ENCODE measurements at places on chromosomes 2 and 18.

- peak; percentile 52 for DNase-seq
These were observed 1060.6 kb upstream of the FANCL start for GRCh38 chr2:59301466-59302402.

DNA sequence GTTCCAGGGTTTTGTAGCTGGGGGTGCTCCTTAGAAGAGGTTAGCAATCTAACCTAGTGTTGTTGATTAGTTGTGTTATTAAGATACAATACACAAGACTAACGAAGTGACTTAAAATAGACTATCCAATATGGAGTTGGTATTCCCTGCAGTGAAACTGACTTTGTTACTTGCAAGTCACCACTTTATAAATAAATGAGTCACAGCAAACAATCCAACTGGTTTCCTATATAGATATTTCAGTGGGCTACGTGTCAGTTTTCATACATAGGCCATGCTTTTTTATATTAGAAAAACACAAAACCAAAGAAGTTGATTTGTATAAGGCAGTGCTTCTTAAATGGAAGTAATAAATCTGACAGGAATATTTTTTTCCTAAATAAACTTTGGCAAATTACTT is 274.0 kb downstream of the CAMKMT start:
- no peak for DNase-seq

GRCh38 chr18:8799001-8799400 is 93.6 kb downstream of the MTCL1 start:
- no peak for DNase-seq

GRCh38 chr2:234496835-234497593 is at the start of gene ARL4C:
ARL4C (minus strand) TSS chr2:234497081; CDS start chr2:234496586, 495 bp downstream.
- peak; percentile 78 for DNase-seq

- no peak for DNase-seq
These were observed 112.7 kb upstream of the NPAS2 start for GRCh38 chr2:100707016-100707947.

DNA sequence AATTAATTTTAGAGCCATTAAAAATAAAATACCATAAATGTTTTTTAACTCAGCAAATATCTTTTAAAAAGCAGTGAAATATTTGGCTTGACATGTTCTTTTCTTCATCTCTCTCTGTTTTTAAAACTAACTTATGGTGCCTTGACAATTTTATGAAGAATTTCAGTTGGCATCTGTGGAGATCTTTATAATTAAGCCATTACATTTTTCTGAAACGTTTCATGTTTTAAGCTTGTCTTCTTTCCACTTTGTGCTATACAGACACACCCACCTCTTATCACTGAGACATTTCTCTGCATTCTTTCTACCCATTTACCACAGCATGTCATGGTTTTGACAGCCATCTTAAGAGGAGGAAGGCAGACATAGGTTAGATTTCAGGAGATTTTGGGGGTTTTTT is 915.1 kb upstream of the FSHR start:
- no peak for DNase-seq

DNA sequence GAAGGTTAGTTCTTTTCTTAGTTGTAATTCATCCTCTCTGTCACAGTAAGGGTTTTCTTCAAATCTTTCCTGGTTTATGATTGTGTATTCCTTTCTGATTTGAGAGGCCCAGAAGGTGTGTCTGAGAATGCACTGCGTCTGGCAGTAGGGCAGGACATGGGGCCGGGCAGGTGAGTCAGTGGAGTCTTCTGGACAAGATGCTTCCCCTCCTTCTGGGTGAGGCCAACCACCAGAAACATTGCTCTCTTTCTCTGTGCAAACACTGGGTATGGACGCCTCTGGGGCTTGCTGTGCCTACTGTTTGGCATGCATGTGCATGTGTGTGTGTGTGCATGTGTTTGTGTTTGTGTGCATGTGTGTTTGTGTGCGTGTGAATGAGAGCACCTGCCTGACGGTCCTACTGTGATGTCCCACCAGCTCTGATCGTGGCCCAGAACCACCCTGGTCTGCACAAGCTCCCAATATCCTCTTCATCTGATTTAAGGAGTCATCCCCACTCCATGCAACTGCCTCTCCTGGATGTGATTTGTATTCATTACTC is 93.2 kb upstream of the DLX2 start:
- no peak for DNase-seq

DNA sequence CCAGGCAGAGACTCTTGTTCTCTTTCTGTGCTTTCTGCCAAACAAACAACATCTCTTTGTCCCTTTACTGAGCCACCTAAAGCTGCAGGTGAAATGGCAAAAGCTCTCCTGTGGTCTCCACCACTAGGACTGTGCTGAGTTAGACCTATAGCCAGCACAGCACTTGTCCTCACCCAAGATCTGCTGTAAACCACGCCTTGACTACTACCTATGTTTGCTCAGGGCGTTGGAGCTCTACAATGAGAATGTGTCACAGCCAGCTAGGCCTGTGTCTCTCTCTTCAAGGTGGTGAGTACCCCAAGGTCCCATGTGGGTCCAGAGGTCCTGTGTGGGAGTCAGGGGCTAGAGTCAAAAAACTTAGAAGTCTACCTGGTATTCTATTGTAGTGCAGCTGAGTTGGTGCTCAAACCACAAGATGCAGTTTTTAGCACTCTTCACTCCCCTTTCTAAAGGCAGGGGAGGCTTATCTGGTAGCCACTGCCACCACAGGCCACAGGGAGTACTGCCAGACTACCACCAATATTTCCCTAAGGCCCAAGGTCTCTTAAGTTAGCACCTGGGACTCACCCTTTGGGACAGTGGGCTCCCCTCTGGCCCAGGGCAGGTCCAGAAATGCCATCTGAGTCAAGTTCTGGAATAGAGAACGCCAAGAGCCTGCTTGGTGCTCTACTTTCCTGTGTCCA is 96.8 kb upstream of the RPRM start:
- no peak for DNase-seq

GRCh38 chr2:238152771-238153688 is 5.7 kb upstream of the ERFE start:
- no peak for DNase-seq

GRCh38 chr2:166494140-166494624 is at the start of gene SCN7A:
SCN7A (minus strand) TSS chr2:166494249; CDS start chr2:166477696, 16,553 bp downstream.
- DNase-seq, result peak; percentile 28

DNA sequence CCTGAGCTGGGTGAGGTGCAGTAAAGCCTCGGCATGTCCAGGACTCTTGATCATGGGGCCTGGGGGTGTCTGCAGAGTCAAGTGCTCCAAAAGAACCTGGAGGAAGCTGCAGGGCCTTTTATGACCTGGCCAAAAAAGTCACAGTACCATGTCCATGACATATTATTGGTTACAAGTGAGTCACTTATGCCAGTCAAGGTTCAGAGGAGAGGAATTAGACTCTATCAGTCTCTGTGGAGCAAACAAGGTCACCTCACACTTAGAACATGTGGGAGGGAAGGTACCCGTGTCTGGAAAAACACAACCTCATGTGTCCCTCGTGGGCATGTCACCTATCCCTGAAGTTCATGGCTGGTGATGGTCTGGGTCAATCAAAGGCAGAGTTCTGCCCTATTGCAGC is 465.7 kb downstream of the FBXO15 start:
- DNase-seq, result no peak

GRCh38 chr2:179059026-179059700 is 9.2 kb upstream of the CCDC141 start:
- DNase-seq, result no peak

- DNase-seq, result no peak
These were observed 705.6 kb upstream of the ID2 start for GRCh38 chr2:7976206-7976605.

DNA sequence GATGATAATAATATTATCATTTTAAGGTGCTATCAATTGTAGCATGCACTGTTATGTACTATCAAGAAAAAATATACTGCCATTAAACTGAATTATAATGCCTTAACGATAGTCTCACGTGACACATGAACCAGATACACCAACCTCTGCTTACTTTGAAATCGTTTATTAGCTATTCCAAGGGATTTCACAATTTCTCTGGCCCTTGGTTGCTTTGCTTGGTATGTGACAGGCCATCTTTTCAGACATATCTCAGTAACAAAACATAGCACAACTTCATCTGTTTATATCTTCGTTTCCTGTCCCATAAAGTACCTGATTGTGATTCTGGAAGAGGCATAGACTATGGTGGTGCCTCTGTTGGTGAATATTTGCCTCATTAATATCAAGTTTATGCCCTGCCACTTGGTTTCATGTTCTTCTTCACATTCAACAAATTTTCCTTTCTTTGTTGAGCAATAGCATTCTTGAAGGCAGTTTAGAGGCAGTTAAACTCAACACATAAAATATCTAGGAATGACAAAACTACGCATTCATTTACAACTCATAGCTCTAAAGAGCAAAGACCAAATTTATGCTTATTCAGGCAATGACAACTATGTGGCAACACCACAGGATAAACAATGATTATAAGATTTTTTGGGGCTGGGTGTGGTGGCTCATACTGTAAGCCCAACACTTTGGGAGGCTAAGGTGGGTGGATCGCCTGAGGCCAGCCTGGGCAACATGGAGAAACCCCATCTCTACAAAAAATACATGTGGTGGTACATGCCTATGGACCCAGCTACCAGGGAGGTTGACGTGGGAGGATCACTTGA is 84.3 kb downstream of the MCFD2 start:
- DNase-seq, result peak; percentile 61

Data from cardiac fibroblast (primary cell).